ENCODE measurements at places on chromosomes 12 and 14.

DNA sequence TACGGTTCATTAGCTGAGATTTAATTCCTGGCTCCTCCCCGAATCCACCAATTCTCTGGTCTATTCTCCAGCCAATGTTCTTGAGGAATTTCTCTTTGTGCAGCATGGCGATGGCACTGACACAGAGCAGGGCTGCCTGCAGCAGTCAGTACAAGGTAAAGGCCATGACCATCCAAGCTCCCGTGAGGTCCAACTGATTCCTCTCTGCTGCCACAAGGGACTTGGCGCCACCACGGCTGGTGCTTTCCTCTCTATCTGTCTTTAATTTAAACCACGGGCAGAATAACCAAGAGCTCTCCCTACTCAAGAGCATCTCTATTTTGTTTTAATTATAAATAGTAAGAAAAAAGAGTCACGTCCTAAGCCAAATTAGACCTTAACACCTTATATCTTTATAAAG lies 12.1 kb downstream of the TMEM116 start:
- no peak for DNase-seq

- DNase-seq, result peak; percentile 87
Observed at GRCh38 chr12:20883288-20883687, 72.8 kb downstream of the SLCO1B3 start.

- DNase-seq, result no peak
Observed at GRCh38 chr12:125131958-125132357, 66.7 kb downstream of the AACS start.

DNA sequence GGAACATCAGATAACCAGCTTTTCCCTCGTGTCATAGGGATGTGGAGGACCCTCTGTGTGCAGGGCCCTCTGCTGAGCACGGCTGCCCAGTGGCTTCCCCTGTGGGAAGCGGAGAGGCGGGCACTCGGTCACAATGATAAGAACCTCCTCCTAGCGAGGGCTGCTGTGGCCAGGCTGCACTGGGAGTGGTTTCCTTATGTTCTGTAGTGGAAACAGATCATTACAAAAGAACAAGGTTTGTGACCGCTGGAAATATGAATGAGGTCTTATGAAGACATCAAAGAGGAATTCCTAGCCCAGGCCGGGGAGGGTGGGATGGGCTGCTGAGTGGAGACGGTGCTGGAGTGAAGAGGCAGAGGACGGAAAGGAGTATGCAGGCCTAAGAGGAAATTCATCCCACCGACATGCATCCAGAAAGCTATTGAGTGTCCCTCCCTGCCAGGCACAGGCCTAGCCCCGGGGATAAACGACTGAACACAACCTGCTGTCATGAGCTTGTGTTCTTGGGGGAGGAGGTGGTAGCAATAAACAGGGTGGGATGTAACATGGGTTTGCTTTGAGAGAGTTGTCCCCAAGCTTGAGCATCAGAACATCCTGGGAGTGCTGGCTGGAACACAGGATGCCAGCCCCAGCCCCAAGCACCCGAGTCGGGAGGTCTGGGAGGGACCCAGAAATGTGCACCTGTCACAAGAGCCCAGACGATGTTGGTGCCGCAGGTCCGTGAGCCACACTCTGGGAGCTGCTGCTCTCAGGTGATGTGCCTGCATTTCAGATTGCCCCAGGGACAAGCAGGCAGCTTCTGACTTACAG lies 37.5 kb downstream of the FZD10 start:
- no peak for DNase-seq

- peak; percentile 71 for DNase-seq
Observed at GRCh38 chr12:93943780-93944179, 204.6 kb upstream of the PLXNC1 start.

GRCh38 chr14:58626431-58626831 lies 11.3 kb upstream of the DACT1 start:
- DNase-seq, result no peak

DNA sequence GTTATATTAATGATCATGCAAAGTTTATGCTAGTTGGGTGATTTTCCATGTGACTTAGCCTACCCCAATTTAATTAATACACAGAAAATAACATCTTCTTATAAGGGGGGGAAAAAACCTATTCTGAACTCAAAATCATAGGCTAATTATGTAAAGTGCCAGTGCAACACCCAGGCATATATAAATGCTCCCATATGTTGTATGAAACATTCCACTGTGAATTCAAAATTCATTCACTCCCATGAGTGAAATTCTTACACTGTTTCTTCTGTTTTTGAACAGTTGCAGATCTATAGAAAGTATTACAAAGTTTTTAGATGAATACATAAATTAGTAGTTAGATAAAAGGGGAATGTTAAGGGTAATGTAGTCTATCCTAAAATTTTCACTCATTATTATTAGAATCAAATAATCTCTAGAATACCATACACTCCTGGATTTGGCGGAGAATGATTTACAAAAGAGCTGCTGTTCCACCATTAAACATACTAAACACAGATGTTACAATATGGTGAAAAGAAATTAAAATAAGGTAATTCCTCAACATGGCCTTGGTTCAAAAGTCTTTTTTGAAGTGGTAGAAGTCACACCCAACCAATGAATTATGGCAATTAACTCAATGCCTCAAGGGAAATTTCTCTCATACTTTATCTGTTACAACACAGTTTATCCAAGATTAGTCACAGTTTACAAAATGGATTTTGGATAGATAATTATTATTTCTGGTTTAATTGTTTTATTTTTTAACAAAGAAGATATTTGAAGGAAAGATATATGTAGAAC lies 454.1 kb upstream of the FLRT2 start:
- no peak for DNase-seq

GRCh38 chr12:106106061-106106566 lies 32.6 kb downstream of the NUAK1 start:
- peak; percentile 56 for DNase-seq

- DNase-seq, result no peak
Observed at GRCh38 chr12:49716553-49716952, 9.3 kb upstream of the FMNL3 start.

DNA sequence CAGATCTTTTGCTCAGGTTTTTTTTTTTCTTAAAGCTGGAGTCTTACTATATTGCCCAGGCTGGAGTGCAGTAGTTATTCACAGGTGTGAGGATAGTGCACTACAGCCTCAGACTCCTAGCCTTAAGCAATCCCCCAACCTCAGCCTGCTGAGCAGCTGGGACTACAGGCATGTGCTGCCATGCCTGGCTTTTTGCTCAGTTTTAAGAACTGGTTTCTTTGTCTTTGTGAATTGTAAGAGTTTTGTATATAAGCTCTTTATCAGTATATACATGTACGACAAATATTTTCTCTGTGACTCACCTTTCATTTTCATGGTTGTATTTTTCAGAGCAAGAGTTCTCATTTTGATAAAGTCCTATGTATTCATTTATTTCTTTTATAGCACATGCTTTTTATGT lies 33.3 kb upstream of the C2CD5 start:
- DNase-seq, result no peak

GRCh38 chr12:8911606-8912268 lies 2.6 kb upstream of the PHC1 start:
- no peak for DNase-seq

DNA sequence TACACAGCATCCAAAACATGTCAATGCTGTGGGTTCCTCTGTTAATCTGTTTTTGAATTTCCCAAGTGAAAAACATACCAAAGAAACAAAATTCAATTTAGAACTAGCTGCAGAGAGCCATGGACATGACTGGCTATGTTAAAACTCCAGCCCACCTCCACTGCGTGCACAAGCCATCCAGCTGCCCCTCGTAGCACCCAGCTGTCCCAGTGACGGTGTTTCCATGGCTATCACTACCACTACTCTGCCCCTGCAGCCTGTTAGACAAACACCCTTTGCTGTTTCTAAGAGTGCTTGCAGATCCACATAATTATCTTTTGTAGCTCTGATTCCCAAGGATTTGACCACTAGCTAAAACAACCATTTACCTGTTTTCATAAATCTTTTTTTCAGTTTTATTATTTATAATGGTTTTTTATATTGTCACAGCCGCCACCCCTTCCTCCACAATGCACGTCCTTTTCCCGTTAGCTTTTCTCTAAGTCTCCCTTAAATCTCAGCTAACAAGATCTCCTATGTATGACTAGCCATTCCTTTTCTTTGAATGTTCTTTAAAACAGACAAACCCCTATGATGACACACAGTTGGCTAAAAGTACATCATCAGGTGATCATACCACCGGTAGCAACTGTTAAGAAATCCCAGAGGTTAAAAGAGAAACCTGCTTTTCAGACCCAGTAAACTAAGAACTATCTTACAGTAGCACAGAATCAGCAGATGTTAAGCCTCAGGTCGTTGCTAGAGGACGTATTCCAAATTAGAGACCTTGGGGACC lies 37.8 kb upstream of the NAA30 start:
- DNase-seq, result no peak

- peak; percentile 87 for DNase-seq
Observed at GRCh38 chr14:103808403-103809001, 38.9 kb downstream of the PPP1R13B start.

DNA sequence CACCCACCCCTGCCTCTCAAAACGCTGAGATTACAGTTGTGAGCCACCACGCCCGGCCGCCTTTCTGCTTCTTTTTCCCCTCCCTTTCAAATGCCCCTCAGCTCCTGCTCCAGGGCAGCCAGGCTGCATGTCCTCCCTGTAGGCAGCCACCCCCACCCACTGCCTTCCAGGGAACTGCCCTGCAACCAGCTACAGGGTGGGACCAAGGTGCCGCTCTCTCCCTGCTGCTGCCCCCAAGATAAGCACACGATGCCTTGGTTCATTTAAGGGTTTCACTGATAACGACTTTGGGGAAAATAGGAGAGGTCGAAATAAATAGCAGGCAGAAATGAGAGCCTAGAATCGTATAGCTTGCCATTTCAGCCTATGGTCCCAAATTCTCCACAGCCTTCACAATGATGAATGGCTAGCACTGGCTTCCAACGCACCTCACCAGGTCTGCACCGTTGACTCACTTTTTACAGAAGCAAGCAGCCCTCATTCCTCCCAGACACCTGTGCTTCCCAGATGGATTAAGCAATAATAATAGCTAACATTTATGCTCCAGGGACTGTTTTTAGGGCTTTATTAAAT lies 40.7 kb downstream of the ATG14 start:
- no peak for DNase-seq

DNA sequence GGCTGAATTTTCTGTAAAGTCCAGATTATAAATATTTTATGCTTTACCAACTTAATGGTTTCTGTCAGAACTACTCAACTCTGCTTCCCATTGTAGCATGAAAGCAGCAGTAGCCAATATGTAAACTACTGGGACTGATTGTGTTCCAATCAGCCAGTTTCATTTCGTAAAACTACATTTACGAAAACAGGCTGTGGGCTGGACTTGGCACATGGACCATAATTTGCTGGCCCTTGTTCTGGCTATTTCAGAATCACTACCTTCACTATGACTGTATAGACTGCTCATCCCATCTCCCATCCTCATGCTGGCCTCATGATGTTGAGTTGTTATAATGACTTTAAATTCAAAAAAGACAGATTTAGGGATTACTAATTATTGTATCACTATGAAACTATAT lies 38.7 kb downstream of the FAR2 start:
- no peak for DNase-seq

- no peak for DNase-seq
Observed at GRCh38 chr12:46298261-46298660, 29.4 kb upstream of the SLC38A1 start.

- DNase-seq, result peak; percentile 49
Observed at GRCh38 chr12:53516758-53517455, 9.6 kb upstream of the NPFF start.

DNA sequence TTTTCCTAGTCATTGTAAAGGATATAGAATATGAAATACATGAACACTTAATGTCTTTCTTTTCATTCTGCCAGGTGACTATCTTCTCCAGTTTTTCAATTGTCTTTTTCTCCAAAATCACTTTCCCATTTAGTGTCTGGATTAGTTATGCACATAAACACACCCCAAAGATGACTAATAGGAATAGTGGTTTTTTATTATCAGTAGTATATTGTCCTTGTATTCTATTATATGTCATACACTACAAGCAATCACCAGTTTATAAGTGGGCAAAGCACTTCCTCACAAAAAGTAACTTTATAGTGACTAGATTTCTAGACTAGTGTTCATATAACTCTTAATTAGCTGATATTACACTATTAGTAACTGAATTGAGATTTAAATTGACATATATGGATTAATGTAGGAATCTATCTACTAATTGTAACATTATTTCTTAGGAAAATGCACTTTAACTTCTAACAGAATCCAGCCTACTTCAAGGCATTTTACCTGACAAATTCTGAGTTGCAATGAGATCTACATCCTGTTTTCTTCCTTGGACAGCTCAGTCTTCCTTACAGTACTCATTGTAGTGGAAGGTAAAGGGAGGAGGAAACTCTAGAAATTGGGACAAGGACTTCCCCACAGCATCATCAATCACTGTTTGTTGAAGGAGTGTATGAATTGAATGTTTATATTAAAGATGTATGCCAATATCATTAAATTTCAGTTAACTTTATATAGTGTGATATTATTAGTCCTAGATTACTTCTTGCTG lies 186.1 kb upstream of the GARIN2 start:
- DNase-seq, result no peak

DNA sequence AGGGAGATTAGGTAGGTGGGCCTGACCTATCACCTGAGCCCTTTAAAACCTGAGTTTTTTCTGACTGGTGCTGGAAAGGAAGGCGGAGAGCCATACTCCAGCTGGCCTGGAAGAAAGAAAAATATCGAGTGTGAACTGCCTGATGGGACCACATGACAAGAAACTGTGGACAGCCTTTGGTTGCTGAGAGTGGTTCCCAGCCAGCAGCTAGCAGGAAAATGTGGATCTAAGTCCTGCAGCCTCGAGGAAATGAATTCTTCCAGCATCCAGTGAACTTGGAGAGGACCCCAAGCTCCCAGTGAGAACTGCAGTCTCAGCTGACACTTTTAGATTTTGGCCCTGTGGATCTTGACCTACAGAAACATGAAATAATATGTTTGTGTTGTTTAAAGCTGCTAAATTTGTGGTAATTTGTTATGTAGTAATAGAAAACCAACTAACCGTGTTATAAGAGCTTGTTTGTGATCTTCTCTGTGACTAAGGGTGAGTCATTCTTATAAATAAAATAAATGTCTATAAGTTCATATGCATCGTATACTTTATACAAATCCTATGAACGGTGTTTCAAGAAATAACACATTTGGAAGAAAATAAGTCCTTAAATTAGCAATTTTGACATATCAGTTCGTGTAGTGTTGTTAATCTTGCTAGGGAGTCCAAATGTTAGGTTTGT lies 359.6 kb downstream of the BMP4 start:
- no peak for DNase-seq

DNA sequence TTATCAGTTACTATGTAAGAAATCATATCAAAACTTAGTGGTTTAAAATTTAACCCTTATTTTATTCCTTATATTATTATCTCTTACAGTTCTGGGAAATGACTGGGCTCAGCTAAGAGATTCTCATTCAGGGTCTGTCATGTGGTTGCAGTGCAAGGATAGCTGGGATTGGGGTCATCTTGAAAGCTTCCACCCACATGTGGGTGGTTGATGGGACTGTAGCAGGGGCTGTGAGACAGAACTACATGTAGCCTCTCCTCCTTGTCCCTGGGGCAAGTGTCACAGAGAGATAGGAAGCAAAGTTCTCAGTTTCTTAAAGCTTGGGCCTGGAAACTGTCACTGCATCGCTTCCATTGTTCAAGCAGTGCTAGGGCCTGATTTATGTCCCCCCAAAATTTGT lies 57.8 kb downstream of the DACT1 start:
- no peak for DNase-seq

- DNase-seq, result no peak
Observed at GRCh38 chr14:75522983-75523318, 682 bp downstream of the BATF start.

Measured in adrenal gland (tissue), 19 donors.